ENCODE measurements at places on chromosomes 16 and 17. TPM values are rescaled to one million over a fixed set of nuclear protein-coding genes. Genes with fewer than 3 reads are reported as not detected.
A peak's percentile ranks its signal among the peaks of the same experiment; 100 is the strongest.

CSH2 gene
- not detected for total RNA-seq

BLMH gene
- total RNA-seq = 21.3 TPM

MMP28 gene
- total RNA-seq = 60.8 TPM

KLHL10 gene
- 2.0 TPM for total RNA-seq

- no peaks in the 10 kb centered on the region for H3K36me3 ChIP-seq
- DNase-seq = no peak
- H3K4me3 ChIP-seq = peak overlapping the region; percentile 83
- no peaks in the 10 kb centered on the region for H3K27me3 ChIP-seq
- peak overlapping the region; percentile 93 for H3K27ac ChIP-seq
- peaks cover 43% of the 10 kb centered on the region for H3K4me1 ChIP-seq
Measured at GRCh38 chr16:56424404-56424764, 961 bp downstream of the AMFR start.

DNA sequence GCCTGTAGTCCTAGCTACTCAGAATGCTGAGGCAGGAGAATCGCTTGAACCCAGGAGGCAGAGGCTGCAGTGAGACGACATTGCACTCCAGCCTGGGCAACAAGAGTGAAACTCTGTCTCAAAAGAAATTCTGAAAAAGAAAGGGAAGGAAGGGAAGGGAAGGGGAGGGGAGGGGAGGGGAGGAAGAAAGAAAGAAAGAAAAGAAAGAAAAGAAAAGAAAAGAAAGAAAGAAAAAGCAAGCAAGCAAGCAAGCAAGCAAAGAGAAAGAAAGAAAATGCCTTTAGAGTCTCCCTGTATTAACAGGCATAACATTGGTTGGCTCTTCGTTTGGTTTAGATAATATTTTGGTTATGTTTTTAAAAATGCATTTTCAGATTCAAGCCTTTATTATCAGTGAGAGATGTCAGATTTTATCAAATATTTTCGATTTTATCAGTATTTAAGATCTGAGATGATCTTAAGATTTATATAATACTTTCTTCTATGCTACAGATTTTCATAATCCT is 281.1 kb downstream of the NPIPA8 start:
- no peak overlapping the region for H3K4me3 ChIP-seq
- DNase-seq = no peak
- no peak overlapping the region for H3K27ac ChIP-seq
- H3K4me1 ChIP-seq = no peaks in the 10 kb centered on the region
- no peaks in the 10 kb centered on the region for H3K27me3 ChIP-seq
- no peaks in the 10 kb centered on the region for H3K36me3 ChIP-seq

- peaks cover 34% of the 10 kb centered on the region for H3K4me1 ChIP-seq
- peak; percentile 67 for DNase-seq
- H3K27ac ChIP-seq = peak overlapping the region; percentile 64
- H3K36me3 ChIP-seq = peaks cover 15% of the 10 kb centered on the region
- no peak overlapping the region for H3K4me3 ChIP-seq
Measured at GRCh38 chr17:79832218-79833109, 6.8 kb downstream of the CBX4 start.

DNA sequence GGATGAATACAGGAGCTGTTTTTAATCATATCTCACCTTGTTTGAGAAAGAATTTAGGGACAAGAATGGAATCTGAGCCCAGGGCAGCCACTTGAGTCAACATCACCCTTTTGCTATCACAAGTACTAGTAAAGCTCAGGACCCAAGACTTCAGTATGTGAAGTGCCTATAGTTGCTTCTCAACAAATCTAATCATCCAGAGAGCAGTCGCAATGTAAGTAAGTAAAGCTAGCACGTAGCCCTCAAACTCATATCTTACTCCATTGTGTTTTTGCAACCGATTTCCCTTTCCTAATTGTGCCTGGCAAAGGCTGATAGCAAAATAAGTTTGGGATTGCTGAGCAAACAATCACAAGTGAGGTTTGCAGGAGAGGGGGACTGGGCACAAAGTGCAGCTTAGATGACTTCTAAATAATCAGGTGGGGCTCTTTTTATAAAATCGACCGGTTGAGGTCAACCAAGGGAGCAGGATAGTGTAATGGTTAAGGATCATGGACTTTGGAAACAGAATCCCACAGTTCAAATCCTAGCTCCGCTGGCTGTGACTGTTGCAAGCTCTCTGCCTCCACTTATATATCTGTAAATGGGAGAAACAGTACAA is 13.0 kb downstream of the TOB1 start:
- peak overlapping the region; percentile 58 for H3K27ac ChIP-seq
- no peaks in the 10 kb centered on the region for H3K36me3 ChIP-seq
- DNase-seq = no peak
- H3K4me1 ChIP-seq = peaks cover 8% of the 10 kb centered on the region
- no peaks in the 10 kb centered on the region for H3K27me3 ChIP-seq

DNA sequence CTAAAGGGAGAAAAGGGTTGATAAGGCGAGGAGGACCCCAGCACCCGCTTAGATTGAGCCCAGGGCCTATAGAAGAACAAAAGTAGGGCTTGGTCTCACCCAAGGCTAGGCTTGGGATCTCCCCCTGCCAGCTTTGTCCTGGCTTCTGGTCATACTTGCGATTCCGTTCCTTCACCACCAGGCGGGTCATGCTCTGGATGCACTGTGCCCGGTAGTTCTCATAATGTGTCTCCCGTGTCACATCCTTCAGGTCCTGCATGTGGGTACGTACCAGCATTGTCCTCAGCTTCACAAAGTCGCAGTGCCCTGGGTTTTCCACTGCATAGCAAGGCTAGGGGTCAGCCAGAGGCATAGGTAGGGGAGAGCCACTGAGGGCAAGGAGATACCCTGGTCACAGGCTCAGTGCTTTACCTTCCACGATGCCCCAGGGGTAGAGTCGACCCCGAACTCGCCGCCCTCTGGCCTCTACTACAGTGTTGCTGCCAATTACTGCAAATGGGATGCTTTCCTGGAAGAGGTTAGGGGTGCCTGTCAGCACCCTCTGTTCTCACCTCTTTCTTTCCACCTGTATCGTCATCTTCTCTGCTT is 6.5 kb upstream of the MTMR4 start:
- DNase-seq = no peak
- H3K4me3 ChIP-seq = no peak overlapping the region
- H3K27me3 ChIP-seq = no peaks in the 10 kb centered on the region
- H3K36me3 ChIP-seq = no peaks in the 10 kb centered on the region
- peaks cover 24% of the 10 kb centered on the region for H3K4me1 ChIP-seq

DNA sequence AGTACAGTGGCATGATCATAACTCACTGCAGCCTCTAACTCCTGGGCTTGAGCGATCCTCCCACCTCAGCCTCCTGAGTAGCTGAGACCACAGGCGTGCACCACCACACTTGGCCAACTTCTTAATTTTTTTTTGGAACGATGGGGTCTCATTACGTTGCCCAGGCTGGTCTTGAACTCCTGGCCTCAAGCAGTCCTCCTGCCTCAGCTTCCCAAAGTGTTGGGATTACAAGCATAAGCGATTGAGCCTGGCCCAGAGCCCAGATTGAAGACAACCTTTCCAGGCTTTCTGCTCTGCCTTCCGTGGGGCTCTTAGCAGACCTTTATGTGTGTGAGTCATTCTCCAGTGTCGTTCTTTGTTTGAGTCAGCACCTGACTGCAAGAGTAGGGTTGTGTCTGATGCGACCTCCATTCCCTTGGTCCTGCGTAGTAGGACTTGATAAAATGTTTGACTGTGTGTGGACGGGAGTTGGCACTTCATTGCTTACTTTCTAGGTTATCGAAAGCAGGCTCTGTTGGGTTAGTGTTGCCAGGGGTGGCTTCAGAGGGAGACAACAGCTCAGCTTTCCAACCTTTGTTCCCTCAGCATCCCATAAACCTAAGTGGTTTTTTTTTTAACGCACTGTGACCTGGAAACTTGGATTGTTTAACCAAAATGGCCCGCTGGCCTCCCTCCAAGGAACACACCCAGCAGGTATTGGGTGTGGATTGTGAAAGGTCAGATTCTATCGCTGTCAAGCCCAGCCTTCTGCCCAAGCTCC is 26.4 kb downstream of the EEF2K start:
- H3K4me1 ChIP-seq = peaks cover 14% of the 10 kb centered on the region
- peaks cover 15% of the 10 kb centered on the region for H3K36me3 ChIP-seq
- no peak for DNase-seq
- no peak overlapping the region for H3K27ac ChIP-seq
- H3K4me3 ChIP-seq = no peak overlapping the region

DNA sequence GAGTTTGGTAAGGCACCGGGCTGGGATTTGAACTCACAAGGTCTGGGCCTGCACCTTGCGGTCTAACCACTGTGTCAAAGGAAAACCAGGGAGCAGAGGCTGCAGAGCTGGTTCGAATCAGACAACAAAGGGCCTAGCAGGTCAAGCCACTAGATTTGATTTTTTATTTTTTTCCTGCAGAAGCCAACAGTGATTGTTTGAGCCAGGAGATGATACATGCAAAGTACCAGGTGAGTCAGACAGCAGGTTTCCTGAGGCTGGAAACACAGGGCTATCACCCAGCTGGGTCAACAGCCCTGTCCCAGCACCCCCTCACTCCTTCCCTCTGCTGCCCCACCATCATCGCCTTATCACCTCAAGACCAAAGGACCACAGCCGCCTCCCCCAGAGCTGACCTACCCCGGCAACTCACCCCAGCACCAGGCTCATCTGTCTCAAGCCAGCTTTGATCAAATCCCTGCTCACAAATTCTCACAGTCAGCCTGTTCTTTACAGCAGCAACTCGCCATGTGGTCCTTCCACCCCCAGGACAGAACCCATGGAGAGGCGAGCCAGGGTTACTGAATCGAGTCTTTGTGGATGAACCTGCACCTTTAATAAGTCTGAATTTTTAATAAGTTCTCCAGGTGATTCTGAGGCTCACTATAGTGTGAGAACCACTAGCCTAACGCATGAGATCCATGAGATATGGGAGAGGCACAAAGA is 13.0 kb upstream of the KRT19 start:
- no peak for DNase-seq
- H3K36me3 ChIP-seq = no peaks in the 10 kb centered on the region
- H3K4me1 ChIP-seq = peaks cover 4% of the 10 kb centered on the region

DNA sequence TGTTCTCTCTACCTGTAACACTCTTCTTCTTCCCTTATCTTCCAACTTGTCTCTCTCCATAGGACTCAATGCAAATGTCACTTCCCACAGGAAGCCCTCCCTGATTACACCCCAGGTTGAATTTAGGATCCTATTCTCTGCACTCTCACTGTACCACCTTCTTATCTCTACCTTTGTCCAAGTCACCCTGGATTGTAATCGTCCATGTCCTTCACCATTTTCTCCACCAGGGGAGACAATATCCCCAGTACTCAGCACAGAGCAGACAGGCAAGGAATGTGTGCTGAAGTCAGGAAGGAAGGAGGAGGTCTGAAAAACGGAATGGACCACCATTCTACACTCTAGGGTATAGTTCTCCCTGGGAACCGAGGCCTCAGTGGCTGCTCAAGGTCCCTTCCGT is 14.2 kb downstream of the C16orf82 start:
- no peak overlapping the region for H3K4me3 ChIP-seq
- H3K36me3 ChIP-seq = no peaks in the 10 kb centered on the region
- no peak for DNase-seq
- no peak overlapping the region for H3K27ac ChIP-seq
- H3K27me3 ChIP-seq = peaks cover 5% of the 10 kb centered on the region

DNA sequence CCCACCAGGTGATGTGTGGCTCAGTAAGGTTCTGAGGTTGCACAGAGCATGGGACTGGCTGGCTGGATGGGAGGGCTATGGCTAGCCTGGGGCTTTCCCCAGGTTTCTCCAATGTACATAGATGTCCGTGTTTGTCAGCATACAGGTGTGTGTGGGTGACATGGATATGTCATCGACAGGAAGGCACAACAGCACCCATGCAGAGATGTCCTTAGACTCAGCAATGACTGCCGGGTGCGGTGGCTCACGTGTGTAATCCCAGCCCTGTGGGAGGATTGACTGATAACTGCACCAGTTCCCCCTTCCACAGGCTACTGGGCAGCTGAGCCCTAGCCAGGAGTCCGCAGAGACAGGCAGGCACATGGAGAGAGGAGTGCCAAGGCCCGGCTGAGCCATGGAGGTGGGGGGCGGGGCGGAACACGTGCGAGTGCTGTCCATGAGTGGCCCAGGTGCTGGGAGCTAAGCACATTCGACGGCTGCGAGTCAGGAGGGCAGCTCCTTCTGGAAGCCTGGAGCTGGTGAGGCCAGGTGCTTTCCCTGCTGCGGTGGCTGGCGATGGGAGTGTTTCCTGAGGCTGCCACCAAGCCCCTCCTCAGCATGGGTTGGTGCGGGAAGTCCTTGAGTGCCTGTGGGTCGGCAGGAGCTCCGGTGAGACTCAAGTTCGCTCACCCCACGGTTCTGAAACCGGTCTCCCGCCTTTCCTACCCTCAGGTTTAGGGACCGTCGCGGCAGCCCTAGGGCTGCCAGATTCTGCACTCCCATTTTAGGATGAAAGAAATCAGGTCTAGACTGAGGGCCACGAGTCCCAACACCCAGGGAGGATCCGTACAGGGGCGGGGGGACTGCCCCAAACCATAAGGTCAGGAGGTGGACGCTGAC is 858 bp upstream of the ASPSCR1 start:
- peak overlapping the region; percentile 94 for H3K27ac ChIP-seq
- H3K27me3 ChIP-seq = no peaks in the 10 kb centered on the region
- H3K4me1 ChIP-seq = peaks cover 19% of the 10 kb centered on the region
- peak overlapping the region; percentile 97 for H3K4me3 ChIP-seq

DNA sequence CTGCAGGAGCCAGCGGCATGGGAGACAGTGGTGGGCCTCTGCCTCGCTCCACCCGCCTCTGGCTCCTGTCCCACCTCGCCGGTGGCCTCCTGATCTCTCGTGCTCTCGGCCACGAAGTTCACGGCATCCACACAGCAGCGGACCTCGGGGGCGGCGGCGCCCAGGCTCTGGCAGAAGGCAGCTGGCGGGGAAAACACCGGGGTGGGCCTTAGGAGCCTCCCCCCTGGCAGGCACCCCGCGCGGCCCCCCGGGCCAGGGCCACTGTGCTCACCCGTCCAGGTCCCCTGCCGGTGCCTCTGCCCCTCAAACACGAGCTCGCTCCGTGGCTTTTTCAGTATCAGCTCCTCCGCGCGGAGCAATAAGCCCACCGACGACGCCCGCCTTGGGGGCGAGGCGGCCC is 409 bp upstream of the C17orf107 start:
- no peak for DNase-seq
- H3K4me3 ChIP-seq = peak overlapping the region; percentile 50
- H3K4me1 ChIP-seq = peaks cover 34% of the 10 kb centered on the region
- peaks cover 31% of the 10 kb centered on the region for H3K27me3 ChIP-seq
- no peak overlapping the region for H3K27ac ChIP-seq

DNA sequence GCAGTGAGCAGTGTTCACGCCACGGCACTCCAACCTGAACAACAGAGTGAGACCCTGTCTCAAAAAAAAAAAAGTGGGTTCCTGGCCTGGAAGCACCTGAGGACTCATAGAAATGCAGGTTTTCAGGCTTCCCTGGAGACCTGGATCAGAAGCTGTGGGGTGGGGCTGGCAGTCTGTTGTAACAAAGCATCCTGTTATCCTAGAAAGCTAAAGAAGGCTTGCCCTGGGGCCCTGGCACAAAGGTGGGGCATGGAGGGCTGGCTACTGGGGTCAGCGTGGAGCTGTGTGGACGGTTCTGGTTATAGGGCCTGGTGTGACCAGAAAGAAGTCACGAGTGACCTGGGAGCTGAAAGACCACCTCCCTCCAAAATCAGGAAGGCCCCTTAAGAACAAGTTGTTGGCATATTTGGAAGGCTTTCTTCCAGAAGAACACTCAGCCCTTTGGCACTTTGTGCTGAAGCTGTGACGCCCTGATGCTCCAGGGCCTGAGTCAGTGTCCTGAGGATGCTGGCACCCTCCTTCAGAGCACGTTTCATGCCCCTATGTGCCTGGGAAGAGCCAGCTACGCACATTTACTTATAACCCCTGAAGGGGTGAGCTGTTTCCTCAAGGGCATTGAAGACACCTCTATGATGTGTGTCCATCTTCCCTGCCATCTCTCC is 6.2 kb downstream of the CRISPLD2 start:
- H3K27me3 ChIP-seq = no peaks in the 10 kb centered on the region
- H3K27ac ChIP-seq = peak overlapping the region; percentile 100
- peak overlapping the region; percentile 9 for H3K4me3 ChIP-seq
- DNase-seq = peak; percentile 89

GRCh38 chr17:10292057-10292937 is 80.5 kb downstream of the MYH13 start:
- no peak overlapping the region for H3K27ac ChIP-seq
- no peaks in the 10 kb centered on the region for H3K27me3 ChIP-seq
- DNase-seq = peak; percentile 80
- H3K4me3 ChIP-seq = no peak overlapping the region

Measured in sigmoid colon (tissue), 7 donors.